Stimulated activated naive B cell treated with anti-CD40 and anti-IgM and Interleukin-4, amounts not matched to agents 10 μg/mL and 1 μg/mL and 100 μg/mL, for 72 hours (primary cell): ENCODE measurements at places on chromosomes 7 and 10.

DNA sequence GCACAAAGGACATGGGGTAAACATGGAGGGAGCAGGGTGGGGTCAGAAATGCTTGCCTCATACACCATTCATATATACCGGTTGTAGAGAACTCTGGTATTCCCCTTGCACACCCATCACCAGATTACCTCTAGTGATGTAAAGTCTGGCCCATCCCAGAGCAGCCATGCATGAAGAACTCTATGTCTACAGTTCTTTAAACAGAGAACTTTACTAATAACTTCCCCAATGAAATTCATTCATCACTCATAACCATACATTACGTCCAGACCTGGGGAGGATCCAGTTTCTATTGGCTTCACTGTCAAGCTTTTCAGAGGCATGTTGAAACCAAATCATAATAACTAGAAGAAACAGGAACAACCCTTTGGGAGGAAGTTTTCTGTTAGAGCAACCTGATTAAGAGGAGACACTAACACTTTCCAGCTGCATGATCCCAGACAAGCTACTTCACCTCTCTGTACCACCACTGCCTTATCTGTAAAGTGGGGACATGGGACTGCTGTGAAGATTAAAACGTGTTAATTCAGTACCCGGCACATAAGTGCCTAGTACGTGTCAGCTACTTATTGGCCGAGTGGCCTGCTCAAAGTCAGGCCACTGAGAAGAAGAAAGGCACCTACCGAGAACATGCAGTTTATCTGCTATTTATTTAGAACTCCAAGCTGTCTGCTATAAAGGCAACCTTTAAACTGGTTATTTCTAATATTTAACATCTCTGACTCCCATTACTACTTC lies 59.7 kb downstream of the IGF2BP3 start:
- peaks cover 20% of the 10 kb centered on the region for H3K4me1 ChIP-seq
- peak overlapping the region; percentile 79 for H3K27ac ChIP-seq
- peak; percentile 73 for DNase-seq
- H3K36me3 ChIP-seq, result no peaks in the 10 kb centered on the region
- H3K4me3 ChIP-seq, result no peak overlapping the region

GRCh38 chr10:11272915-11273389 lies 255.3 kb downstream of the CELF2 start:
- no peaks in the 10 kb centered on the region for H3K27me3 ChIP-seq
- H3K4me1 ChIP-seq, result peaks cover 59% of the 10 kb centered on the region
- H3K36me3 ChIP-seq, result peaks cover 70% of the 10 kb centered on the region
- peak overlapping the region; percentile 99 for H3K27ac ChIP-seq

DNA sequence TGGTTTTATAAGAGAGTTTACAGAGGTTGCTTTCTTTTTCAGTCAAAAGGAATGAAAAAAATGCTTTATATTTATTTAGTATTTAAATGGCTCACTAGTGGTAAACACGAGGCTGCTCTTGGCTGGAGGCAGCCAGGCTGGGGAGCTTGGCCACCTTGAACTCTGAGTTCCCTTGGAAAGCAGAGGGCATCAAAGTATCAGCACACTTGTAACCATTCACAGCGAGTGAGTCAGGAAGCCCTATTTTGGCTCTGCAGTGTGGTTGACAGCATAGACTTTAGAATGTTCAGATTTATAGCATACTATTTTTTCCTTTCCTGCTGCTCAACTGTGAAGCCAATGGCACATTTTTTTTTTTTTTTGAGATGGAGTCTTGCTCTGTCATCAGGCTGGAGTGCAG lies 51.6 kb downstream of the CYCS start:
- H3K4me1 ChIP-seq, result peaks cover 11% of the 10 kb centered on the region
- H3K36me3 ChIP-seq, result peaks cover 4% of the 10 kb centered on the region
- DNase-seq, result no peak
- H3K4me3 ChIP-seq, result no peak overlapping the region
- H3K27ac ChIP-seq, result no peak overlapping the region

DNA sequence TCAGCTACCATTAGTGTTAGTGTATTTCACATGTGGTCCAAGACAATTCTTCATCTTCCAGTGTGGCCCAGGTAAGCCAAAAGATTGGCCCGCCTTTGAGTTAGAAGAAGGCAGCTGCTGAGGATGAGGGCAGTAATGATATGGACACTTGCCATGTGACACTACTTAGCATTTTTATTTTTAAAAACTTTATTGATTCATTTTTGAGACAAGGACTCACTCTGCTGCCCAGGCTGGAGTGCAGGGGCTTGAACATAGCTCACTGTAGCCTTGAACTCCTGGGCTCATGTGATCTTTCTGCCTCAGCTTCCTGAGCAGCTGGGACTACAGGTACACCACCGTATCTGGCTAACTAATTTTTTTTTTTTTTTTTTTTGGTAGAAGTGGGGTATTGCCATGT lies 12.3 kb upstream of the ACTR3B start:
- peaks cover 6% of the 10 kb centered on the region for H3K27me3 ChIP-seq
- H3K27ac ChIP-seq, result no peak overlapping the region
- DNase-seq, result no peak
- H3K36me3 ChIP-seq, result no peaks in the 10 kb centered on the region
- H3K4me3 ChIP-seq, result no peak overlapping the region
- H3K4me1 ChIP-seq, result peaks cover 1% of the 10 kb centered on the region
